ENCODE measurements at places on chromosomes 1 and 21.

DNA sequence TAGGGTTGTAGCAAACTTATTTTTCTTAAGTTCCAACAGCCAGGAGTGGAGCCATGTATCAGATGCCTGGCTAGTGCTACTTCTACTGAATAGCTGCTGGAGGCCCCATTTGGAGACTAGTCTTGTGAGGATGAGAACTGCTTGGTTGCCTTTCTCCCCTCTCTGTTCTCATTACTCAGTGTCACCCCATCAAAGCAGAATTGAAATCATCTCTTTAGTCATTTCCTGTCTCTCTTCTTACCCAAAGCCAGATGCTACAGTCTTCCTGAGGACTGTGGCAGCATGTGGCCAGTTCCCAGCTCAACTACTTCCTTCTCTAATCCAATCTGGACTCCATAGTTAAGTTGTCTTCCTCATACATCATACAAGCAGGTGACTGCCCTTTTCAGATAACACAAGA lies 197.5 kb downstream of the BRINP2 start:
- no peak for DNase-seq

- DNase-seq, result no peak
Observed at GRCh38 chr1:166165661-166166328, 1.0 kb downstream of the FAM78B start.

DNA sequence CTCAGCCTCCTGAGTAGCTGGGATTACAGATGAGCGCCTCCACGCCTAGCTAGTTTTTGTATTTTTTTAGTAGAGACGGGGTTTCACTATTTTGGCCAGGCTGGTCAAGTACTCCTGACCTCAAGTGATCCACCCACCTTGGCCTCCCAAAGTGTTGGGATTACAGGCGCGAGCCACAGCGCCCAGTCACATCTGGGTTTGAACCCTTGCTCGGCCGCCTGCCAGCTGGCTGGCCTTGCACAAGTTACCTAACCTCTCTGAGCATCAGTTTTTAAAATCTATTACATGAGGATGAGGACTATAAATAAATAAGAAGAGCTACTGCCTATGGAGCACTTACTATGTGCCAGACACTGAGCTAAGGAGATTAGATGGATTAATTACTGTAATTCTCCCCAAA lies 17.7 kb upstream of the PADI2 start:
- no peak for DNase-seq

- DNase-seq, result no peak
Observed at GRCh38 chr21:29237110-29238052, 61.3 kb upstream of the BACH1 start.

- DNase-seq, result no peak
Observed at GRCh38 chr1:227948493-227949260, 945 bp upstream of the WNT9A start.

DNA sequence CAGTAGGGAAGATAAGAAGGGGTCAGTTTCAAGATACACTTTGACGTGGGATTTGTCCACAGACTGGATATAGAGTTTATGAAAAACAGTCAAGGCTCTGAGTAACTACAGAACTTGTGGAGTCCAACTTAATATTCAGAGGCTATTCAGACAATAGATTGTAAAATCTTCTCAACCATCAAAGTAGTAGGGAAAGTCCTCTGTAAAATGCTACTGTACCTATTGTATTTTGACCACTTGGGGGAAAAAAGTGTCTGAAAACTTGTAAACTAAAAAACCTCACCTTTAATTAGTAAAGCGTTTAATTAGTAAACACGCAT lies 10.5 kb downstream of the PTP4A2 start:
- DNase-seq, result no peak

- no peak for DNase-seq
Observed at GRCh38 chr1:227949954-227950734, 2.4 kb upstream of the WNT9A start.

GRCh38 chr1:153058826-153059784 lies 1.8 kb upstream of the SPRR2A start:
- no peak for DNase-seq

DNA sequence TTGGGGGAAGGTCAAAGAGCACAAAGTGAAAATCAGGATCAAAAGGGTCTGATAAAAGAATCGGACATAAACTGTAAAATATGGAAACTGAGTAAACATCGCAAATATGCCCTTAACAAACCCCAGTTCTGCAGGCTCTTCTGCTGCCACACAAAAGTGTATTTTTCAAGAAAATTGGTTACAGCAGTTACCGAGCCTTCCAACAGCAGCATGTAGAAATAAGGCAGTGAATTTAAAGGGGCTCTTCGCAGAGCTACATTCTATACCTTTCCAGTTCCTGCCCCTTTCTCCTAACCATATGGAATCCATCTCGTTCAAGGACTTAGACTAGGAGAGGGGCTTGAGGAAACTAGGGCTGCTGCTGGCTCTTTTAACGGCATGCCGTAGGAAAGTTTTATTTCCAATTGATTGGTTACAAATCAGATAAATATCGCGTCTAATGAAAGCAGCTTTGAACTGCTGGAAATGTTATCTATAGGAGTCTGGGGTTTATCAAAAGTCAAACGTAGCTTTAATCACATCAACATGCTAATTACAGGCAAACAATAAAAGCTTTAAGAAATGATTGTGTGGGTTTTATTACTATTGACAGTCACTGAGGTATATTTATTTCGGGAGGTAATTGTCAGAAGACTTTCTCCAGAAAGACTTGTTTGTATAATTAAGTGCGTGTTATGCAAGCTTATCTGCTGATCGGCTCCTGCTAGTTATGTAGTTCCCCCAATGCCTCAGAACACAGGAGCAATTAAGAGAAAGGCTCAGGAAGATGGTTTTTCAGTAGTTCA lies 59.1 kb downstream of the GORAB start:
- no peak for DNase-seq

DNA sequence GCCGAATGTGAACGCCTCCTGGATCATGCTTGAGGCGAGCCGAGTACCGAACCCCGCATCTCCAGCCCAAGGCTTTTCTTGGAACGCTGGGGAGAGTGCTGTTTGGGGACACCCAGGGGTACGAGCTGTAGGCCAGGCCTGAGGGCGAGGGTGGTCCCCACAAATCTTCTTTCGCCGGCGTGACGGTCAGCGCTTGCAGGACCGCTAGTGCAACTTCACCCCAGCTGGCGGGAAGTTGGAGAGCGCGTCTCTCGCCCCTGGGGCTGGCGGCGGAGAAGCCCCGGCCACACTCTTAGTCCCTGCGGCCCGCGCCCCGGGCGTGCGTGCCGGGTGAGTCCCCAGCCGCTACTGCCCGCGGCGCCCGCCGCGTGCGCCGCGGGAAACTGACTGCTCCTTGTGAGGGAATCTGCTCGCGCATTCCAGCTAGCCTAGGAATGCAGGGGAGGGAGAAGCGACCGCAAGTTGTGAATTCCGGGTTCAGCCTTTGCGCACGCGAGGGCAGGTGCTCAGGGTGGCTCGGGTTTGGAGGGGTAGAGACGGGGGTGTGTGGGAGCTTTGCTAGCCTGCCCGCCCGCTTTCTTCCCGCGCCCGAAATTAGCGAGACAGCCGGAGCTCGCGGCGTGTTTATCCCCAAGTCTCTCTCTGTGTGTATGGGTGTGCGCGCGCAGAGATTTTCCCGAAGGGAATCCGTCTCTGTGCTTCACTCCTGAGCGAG lies 884 bp downstream of the LHX4 start:
- DNase-seq, result no peak

- no peak for DNase-seq
Observed at GRCh38 chr21:21067375-21067774, 69.2 kb downstream of the NCAM2 start.

DNA sequence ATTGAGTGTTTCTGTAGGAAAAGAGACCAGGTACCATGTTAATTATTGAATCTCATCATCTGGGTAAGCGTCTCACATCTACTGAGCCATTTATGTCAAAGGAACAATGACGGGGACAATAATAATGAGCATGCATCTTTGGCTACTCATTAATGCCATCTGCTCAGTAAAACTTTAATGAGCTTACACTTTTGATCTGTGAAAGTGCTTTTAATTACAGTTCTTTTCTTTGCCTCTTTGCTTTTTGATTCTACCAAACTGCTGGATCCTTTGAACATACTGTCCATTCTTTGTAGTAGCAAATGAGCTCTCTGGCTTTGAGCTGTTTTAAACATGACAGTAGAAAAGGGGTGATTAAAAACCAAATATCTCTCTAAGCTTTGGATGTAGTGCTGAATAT lies 181.2 kb upstream of the IVNS1ABP start:
- DNase-seq, result no peak

- DNase-seq, result peak; percentile 64
Observed at GRCh38 chr1:38489844-38490270, 369.7 kb downstream of the RRAGC start.

- no peak for DNase-seq
Observed at GRCh38 chr1:175563236-175563895, 180.0 kb downstream of the TNR start.

- DNase-seq, result no peak
Observed at GRCh38 chr1:199837321-199837720, 190.2 kb upstream of the NR5A2 start.

- peak; percentile 46 for DNase-seq
Observed at GRCh38 chr1:43147625-43148327, 24.3 kb downstream of the EBNA1BP2 start.
